ENCODE measurements at places on chromosomes 1 and 21.

- no peak for DNase-seq
These were observed 45.6 kb downstream of the SUCO start for GRCh38 chr1:172578586-172578985.

DNA sequence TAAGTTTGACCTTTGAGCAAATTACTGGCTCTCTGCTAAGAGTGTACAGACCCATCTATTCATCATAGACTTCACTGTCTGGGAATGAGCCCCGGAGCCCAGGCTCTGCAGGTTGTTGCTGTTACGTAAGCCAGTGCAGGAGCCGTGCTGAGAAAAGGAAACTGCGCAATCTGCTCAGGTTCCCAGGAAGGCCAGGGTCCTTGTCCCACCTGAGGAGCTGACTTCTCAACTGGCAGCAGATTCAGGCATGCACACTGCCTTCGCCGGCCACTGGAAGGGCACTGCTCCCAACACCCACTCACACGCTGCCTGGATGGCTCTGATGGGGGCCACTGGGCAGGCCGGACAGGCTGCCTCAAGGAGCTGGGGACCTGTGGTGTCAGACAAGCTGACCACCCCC is 19.5 kb downstream of the RCAN1 start:
- no peak for DNase-seq

DNA sequence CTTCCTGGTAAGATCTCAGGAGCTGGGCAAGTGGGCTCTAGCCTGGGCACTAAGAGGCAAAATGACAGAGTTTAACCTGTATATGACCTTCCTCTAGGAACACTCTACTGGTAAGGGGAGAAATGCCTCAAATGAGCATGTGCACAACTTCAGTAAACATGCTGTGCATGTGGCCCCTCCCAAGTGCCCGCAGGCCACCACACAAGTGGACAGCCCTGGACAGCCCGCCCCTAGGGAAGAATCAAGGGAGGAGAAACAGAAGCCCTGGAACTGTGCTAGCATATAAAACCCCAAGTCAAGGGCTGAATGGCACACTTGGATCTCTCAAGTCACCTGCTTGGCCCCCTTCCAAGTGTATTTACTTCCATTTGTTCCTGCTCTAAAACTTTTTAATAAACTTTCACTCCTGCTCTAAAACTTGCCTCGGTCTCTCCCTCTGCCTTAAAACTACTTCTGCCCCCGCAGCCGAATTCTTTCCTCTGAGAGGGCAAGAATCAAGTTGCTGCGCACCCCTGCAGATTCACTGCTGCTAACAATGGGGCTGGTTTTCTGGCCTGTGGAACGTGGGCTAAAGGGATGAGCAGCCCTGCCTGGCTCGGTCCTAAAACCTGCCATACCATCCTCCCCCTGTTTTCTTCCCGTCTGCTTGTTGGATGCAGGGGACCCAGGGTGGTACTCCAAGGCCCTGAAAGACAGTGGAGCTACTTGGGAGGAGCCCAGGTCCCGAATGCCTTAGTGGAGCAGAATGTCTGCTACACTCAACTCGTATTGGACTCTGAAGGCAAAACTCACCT is 93.5 kb downstream of the IER5 start:
- no peak for DNase-seq

GRCh38 chr1:34655206-34655874 is 99.5 kb upstream of the GJB5 start:
- DNase-seq: no peak

DNA sequence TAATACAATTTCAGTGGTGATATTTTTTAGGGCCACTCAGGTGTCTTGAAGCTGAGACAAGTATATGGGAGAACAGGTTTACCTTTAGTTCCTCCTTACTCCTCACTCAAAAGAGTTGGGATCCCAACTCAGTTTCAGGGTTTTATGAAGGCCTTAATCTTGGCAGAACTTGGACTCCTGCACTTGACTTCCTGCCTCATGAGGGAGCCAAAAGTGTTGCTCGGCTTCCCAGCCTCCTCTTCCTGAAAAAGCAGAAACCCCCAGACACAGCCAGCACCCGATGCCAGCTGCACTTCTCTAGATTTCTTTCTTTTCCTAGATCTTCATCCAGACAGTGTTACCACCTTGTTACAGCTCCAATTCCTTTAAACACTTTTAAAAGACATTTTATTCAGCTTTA is 70.8 kb upstream of the TMPRSS2 start:
- no peak for DNase-seq

DNA sequence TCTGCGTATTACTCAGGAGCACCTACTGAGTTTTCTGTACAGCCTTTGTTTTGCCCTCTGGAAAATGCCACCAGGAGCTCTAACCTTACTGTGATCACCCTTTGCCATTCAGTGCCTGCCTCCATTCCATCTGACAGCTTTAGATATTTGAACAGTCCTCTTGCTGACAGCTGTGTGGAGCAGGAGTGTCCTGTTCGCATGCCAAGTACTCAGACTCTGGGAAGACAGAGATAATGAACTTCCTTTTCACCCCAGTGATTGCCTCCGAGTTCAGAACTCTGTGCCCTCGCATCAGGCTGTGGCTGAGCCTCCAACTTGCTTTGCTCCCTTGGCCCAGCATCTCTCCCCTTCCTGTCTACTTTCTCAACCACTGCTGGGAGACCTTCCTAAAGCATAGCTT is 74.0 kb downstream of the CACNA1E start:
- no peak for DNase-seq

DNA sequence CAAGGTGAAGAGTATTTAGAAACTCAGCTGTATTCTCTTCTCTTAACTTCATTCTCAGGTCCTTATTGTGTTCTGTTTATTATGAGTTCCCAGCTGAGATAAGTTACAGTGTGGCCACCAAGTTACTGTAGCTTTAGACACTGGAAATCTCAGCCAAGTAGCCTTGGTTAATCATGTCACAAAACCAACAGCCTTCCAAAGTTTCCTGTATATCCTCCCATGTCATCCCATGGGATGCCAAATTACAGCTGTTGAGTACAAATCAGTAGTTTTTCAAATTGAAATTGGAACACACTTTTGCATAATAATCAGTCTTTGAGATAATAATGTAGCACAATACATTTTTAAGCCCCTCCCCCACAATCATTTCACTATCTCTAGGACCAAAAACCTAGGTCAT is 10.7 kb downstream of the ADAMTS5 start:
- no peak for DNase-seq

Data from HTR-8/SVneo (cell line).